ENCODE measurements at places on chromosomes 1 and 21.

- no peak for DNase-seq
These were observed 24.6 kb upstream of the FCRL3 start for GRCh38 chr1:157725221-157725577.

GRCh38 chr21:16199539-16199938 is 469.8 kb downstream of the USP25 start:
- DNase-seq = no peak

GRCh38 chr21:21730512-21730911 is 732.3 kb downstream of the NCAM2 start:
- no peak for DNase-seq

DNA sequence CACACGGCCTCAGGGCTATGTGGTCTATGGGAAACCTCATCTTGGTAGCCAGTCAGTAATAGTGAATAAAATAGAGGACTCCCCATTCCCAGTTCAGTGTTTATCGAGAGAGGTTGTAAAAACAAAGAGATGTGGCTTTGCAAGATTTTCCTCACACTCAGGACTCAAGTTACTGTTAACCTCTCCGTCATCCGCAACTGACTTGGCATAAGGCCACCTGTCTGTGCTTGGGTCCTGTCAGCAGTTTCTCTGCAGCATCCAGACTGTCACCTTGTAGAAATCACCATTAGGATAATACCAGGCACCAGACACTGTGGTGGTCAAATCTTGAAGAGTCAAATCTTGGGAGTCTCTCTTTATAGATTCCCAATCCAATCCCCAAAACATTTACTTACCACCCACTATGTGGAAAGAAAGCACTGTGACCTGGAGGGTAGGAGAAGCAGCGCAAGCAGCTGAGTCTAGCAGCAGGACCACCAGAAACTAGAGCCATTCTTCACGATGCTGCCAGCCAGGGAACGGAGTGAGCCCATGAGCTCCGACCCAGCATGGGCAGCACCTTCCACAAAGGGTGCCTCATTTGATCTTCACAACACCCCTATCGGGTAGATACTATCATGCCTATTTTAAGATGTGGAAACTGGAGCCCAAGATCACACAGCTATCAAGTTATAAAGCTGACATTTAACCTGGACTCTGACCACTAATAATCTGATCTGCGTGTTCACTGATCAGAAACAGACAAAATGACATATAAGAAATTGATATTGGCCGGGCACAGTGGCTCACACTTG is 5.6 kb upstream of the GPR25 start:
- DNase-seq = no peak

- DNase-seq = no peak
These were observed 251.4 kb downstream of the FAM72C start for GRCh38 chr1:143720087-143721023.
